HT1080 (cell line): ENCODE measurements at places on chromosomes 4 and X. TPM values are rescaled to one million over a fixed set of nuclear protein-coding genes. Genes with fewer than 3 reads are reported as not detected.

NUDT11 gene
- total RNA-seq, result 6.4 and 6.8 TPM in 2 replicates

- no peak for DNase-seq
Measured at GRCh38 chr4:177986236-177986635, 544.0 kb upstream of the AGA start.

GRCh38 chr4:108130955-108131354 lies 37.8 kb downstream of the LEF1 start:
- no peak for DNase-seq

SUV39H1 gene
- total RNA-seq, result 10.1 and 11.2 TPM in 2 replicates

DNA sequence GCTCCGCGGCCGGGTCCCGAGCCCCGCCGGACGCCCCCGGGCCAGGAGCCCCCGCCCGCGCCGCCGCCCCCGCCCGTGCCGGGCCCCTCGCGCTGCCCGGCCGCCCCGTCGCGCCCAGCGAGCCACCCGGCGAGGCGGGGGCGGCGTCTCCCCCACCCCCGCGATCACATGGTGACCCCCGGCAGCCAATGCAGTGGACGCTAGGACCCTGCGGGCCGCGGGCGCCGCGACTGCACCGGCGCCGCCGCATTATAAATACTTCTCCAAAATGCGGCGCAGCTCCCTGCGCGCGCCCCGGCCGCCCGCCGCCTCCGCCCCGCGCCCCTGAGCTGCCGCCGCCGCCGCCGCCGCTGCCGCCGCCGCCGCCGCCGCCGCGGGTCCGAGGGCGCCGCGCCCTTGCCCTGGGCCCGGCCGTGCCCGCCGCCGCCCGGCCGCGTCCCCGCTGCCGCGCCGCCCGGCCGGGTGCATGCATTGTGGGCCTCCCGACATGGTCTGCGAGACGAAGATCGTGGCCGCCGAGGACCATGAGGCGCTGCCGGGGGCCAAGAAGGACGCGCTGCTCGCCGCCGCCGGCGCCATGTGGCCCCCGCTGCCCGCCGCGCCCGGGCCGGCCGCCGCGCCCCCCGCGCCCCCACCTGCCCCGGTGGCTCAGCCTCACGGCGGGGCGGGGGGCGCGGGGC lies at the start of gene NAT8L:
TSS of gene NAT8L (plus strand) at position 282 of the 680 bp plus-strand sequence. CDS start at position 467, 185 bp downstream.
- peak; percentile 25 for DNase-seq

GPRASP1 gene
- 0.18 and 0.43 TPM in 2 replicates for total RNA-seq

JAKMIP1 gene
- 0.03 TPM in 1 of 2 replicates, not detected in the other for total RNA-seq

- DNase-seq, result peak; percentile 40
Measured at GRCh38 chr4:31682796-31683195, 962.6 kb downstream of the PCDH7 start.

SPANXB1 gene
- total RNA-seq, result 0.55 and 1.4 TPM in 2 replicates

GPR173 gene
- 3.3 and 3.4 TPM in 2 replicates for total RNA-seq

DNA sequence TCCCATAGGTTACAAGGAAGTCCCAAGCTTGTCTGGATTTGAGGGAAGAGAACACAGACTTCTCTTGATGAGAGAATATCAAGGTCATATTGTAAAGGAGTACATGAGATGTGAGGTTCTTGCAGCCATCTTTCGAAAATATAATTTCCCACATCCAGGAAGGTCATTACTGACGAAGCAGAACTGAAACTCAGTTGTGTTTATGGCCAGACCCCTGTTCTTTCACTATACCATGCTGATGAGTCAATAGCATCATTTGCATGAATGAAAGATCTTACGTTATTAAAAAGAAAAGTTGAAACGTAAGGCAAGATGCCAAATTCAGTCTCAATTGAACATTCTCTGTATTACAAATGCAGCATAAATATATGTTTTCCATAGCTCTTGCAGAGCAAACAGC lies 14.2 kb upstream of the CCDC149 start:
- no peak for DNase-seq

DNA sequence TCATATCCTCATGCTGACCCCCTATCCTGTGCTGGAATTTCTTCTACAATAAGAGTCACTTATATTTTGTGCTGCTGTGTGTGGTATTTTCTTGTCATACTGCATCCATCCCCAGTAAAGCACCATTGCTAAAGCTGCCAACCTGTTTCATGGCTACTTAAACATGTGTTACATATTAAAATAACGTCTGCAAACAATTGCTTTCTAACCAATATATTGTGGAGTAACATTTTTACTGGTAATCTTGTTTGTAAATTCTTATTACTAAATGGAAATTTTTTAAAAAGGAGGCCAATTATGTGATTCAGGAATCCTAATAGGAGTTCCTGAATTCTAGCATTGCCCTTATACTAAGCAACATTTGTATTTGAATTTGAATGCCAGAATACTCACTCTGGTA lies 160.3 kb upstream of the VEGFC start:
- DNase-seq, result no peak

NR0B1 gene
- not detected in 2 replicates for total RNA-seq

SLC34A2 gene
- not detected in 2 replicates for total RNA-seq

ZNF674 gene
- total RNA-seq, result 1.8 and 4.3 TPM in 2 replicates

SMIM31 gene
- not detected in 2 replicates for total RNA-seq

DNA sequence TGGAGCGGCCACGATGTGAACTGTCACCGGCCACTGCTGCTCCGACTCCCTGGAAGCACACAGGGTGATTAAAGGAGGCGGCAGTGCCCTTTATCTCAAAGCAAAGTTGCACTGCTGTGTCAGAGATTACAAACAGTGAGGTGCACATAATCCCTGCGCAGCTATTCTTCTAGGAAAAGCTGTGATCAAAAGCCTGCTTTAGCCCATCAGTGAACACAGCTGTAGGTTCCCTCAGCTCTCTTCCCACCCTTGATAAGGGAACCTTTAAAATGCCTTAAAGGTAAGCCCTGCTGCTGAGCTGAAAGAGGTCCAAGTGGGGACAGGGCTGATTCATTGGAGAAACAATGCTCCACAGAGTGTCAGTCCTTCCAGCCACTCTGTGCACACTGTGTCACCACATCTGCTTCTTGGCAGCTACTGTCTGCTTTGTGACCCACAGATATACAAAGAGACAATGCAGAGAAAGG lies 127.6 kb downstream of the EIF4E start:
- no peak for DNase-seq

BEX5 gene
- total RNA-seq, result not detected in 2 replicates

PPP4R3C gene
- not detected in 2 replicates for total RNA-seq

FHIP1A gene
- 8.5 and 11.7 TPM in 2 replicates for total RNA-seq

DNA sequence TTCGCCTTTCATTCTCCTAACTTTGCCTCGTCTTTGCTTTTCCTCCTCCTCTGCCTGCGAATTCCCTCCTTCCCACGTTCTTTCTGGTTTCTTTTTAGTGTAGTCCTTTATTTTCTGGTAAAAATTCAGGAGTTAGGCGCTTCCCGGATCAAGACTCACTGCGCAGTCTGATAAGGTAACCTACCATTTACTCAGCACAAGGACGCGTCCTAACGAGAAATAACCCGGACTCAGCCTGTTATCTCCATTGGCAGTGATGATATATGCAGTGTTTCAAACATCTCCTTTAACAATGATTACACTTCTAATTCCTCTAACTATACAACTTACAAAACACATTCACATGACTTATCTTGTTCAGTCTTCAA lies 357 bp upstream of the ETNPPL start:
- DNase-seq, result no peak

DNA sequence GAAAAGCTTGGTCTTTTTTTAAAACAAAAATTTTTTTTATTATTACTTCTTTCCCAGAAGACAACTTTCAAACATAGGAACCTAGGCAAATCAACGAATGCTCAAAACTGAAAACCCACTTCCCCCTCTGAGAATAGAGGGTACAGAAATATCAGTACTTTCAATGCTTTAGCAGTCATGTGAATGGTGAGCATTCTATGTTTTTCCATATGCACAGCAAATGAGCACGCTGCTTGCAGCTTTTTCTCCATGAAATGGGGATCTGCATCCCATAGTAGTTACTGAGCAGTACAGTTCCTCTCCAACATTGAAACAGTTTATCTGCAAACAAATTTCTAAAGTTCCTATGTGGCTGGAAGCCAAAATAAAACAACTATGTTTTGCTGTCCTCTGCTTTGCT lies 108.4 kb upstream of the BMP2K start:
- no peak for DNase-seq

GRCh38 chrX:12701628-12702027 lies 89.6 kb upstream of the PRPS2 start:
- DNase-seq, result peak; percentile 65

DNA sequence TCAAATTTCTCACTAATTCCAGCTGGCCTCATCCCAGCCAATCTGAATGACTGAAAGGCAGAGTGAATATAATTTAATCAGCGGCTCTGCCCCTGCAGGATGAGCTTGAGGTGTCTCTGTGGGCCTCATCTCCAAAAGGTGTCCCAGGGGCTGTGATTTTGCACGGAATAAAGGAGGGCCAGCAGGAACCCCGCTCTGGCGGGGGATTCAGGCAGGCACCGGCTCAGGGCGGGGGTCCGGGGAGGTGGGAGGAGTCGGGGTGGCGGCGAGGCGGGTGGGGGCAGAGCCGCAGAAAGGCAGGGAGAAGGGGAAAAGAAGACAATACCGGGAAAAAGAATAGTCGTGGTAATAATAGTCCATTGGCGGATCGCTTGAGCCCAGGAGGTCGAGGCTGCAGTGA lies 16.0 kb upstream of the ERCC6L start:
- DNase-seq, result no peak

GIMD1 gene
- total RNA-seq, result not detected in 2 replicates
